Activated CD4-positive, alpha-beta memory T cell treated with anti-CD3 and anti-CD28 coated beads, Interleukin-2, amount 10 ng/mL, durations not matched to agents 7 days and 5 days (primary cell): ENCODE measurements at places on chromosomes 7 and 10.

DNA sequence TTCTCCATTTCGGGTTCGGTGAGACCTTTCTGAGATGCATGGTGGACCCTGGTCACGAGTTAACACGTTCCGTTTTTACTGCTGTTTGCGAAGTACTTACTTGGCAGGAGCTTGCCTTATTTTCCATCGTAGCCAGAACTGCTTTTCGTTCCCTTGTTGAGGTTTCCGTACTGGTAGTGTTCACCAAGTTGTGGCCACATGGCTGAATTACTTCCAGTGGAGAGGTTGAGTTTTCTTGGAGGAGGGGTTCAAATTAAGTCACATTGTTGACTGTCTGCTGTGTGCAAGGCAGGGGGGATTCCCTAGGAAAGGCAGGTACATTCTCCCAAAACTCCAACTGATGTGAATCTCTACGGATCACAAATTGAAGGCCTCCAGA, 4.0 kb downstream of the MXI1 start:
- peaks cover 58% of the 10 kb centered on the region for H3K4me1 ChIP-seq
- DNase-seq = no peak
- peaks cover 32% of the 10 kb centered on the region for H3K36me3 ChIP-seq
- peak overlapping the region; percentile 95 for H3K27ac ChIP-seq
- H3K27me3 ChIP-seq = peaks cover 3% of the 10 kb centered on the region

DNA sequence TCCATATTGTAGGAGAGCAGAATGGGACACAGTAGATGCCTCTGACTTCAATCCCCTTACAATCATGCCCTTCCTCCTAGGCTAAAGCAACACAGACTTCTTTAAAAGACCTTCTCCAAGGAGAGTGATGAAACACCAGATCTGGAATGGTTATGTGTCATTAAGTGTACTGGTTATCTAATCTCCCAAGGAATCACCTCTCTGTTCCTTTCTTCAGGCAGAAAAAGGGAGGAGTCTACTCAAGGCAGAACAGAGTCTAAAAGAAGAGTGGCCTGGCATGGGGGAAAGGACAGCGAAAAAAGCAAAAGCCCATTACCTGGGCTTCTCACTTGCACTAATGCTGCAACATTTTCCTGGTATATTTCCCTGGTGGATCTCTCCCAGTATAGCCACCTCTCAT, 2.9 kb downstream of the ELMO1 start:
- peak overlapping the region; percentile 35 for H3K27ac ChIP-seq
- no peak for DNase-seq
- peaks cover 33% of the 10 kb centered on the region for H3K36me3 ChIP-seq
- H3K4me3 ChIP-seq = no peak overlapping the region
- no peaks in the 10 kb centered on the region for H3K27me3 ChIP-seq

DNA sequence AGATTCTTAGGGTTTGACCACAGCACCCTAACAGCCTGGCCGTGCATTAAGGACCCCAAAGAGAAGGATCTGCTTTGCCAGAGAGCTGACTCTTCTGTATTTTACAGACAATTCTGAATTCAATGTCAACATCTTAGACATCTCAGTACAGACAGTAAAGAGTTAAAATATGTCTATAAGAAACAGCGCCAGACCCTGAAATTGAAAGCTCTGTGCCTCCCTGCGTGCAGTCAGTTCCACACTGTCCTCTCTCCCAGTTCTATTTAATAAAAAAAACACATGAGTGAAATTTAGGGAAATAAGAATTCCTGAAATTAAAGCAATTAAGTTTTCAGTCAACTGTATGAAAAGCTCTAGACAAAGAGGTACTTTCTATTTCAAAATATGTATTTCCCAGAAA, 45.1 kb downstream of the MET start:
- no peak for DNase-seq
- H3K27ac ChIP-seq = no peak overlapping the region
- no peaks in the 10 kb centered on the region for H3K36me3 ChIP-seq
- no peaks in the 10 kb centered on the region for H3K4me1 ChIP-seq
- H3K4me3 ChIP-seq = no peak overlapping the region
- peaks cover 1% of the 10 kb centered on the region for H3K27me3 ChIP-seq

- no peak for DNase-seq
- no peak overlapping the region for H3K27ac ChIP-seq
- no peaks in the 10 kb centered on the region for H3K4me1 ChIP-seq
- H3K4me3 ChIP-seq = no peak overlapping the region
Observed at GRCh38 chr10:91493313-91493712, 83.2 kb downstream of the HECTD2 start.

- peaks cover 53% of the 10 kb centered on the region for H3K27me3 ChIP-seq
- H3K36me3 ChIP-seq = no peaks in the 10 kb centered on the region
- H3K4me3 ChIP-seq = no peak overlapping the region
- H3K27ac ChIP-seq = no peak overlapping the region
- no peak for DNase-seq
Observed at GRCh38 chr7:148336411-148336810, 254.2 kb upstream of the C7orf33 start.

DNA sequence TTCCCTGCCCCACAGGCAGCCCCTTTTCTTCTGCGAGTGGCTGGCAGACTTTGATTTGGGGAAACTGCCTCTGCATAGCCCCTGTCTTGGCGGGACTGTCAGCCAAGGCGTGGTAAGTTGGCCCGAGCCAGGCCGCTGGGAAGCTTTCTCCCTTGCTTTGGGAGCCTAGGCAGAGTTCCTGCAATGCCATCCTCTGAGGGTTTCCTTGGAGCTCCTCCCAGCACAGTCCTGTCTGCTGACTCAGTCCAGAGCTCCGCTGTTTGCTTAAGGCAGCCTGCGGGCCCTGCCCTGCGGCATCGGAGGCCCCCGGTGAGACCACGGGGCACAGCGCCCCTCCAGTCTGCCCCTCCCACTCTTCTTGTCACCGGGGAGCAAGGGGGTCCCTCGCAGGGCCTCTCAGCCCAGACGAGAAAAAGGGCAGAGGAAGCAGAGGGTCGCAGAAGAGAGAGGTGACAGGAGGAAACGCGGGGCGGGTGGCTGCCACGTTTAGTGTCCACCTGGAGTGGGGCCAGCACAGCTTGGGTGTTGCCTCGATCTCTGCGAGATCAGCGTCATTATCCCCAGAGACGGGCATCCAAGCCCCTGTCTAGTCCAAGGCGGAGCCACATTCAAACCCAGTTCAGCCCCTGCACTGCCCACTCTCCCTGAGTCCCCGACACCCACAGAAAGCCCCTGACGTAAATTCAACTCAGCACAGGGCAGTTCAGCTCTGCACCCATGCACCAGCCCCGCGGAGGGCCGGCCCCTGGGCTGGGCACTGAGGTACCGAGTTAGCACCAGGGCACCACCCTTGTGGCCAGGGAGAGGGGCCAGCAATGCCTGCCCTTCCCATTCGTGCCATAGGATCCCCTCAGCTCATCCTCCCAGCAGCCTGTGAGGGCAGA, 59.0 kb upstream of the CHST15 start:
- H3K4me1 ChIP-seq = peaks cover 7% of the 10 kb centered on the region
- no peak overlapping the region for H3K27ac ChIP-seq
- H3K4me3 ChIP-seq = no peak overlapping the region
- H3K27me3 ChIP-seq = peaks cover 9% of the 10 kb centered on the region
- peaks cover 3% of the 10 kb centered on the region for H3K36me3 ChIP-seq
- DNase-seq = no peak

DNA sequence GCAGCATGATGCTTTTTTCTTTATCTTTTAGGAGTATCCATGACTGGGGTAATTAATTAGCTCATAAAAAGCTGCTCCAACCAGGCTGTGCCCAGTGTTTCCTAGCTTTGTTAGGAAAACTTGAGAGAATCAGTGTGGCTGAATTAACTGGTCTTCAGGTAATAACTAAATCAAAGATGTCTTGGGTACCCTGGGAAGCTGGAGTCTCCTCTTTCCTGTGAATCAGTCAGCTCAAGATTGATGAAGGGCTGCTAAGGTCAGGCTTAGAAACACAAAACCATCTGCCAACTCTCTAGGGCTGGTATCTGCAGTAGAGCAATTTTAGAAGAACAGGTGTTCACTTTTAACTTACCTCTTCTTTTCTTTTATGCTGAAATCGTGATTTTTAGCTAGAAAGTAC, 21.4 kb upstream of the ATOH7 start:
- H3K27ac ChIP-seq = no peak overlapping the region
- no peak overlapping the region for H3K4me3 ChIP-seq
- H3K27me3 ChIP-seq = peaks cover 13% of the 10 kb centered on the region
- H3K4me1 ChIP-seq = peaks cover 6% of the 10 kb centered on the region

GRCh38 chr7:145378197-145378596, 542.3 kb upstream of the TPK1 start:
- no peaks in the 10 kb centered on the region for H3K36me3 ChIP-seq
- no peak for DNase-seq
- H3K4me3 ChIP-seq = no peak overlapping the region
- H3K4me1 ChIP-seq = no peaks in the 10 kb centered on the region
- no peak overlapping the region for H3K27ac ChIP-seq
